Breast epithelium (tissue), 4 donors: ENCODE measurements at places on chromosomes 12 and 14. TPM values are rescaled to one million over a fixed set of nuclear protein-coding genes. Genes with fewer than 3 reads are reported as not detected.

Gene IFI27L1
- 14.5 TPM for total RNA-seq

Gene SLC6A15
- 2.0 TPM for total RNA-seq

DNA sequence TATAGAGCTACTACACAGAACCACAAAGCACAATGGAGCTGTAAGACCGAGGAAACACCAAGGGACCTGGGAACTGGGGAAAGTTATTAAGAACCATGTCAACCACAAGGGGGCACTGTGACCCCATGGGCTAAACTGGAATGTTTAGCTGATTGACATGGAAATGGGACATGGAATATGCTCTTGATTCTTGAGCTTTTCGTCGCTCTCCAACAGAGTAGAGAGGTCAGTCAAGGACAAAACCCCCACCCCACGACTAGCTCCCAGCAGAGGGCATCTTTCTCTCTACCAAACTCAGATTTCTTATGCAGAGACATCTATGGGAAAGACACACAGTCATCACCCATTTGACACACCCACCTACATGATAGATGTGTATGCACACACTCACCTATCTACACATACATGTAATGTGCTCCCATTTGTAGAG, 10.1 kb downstream of the NDRG2 start:
- peak; percentile 84 for DNase-seq
- no peaks in the 10 kb centered on the region for H3K27me3 ChIP-seq
- H3K4me3 ChIP-seq: no peak overlapping the region
- H3K36me3 ChIP-seq: no peaks in the 10 kb centered on the region
- H3K4me1 ChIP-seq: no peaks in the 10 kb centered on the region

DNA sequence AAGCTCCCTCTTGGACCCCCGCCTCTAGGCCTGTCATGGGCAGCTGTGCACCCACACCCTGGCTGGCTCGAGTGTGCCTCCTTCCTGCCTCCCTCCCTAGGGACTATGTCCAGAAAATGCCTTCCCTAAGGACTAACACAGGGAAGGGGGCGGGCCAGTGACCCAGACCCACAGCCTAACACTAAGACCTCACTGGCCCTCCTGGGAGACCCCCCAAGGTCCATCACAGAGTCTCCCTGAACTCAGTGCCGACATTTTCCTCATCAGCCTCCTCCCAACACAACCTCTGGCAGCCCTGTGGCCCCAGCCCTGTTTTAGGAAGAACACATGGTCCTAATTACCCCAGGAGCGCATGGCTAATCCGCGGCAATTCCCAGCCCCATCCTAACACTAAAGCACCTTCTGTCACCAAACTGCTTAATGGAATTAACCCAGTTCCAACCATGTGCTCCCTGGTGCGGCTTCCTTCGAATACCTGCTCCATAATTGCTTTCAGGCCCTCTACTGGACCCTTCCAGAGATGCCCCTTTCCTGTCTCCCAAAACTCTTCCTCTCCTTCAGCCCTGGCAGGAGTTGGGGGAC, 5.6 kb downstream of the MSI1 start:
- no peaks in the 10 kb centered on the region for H3K27me3 ChIP-seq
- no peaks in the 10 kb centered on the region for H3K36me3 ChIP-seq
- no peak for DNase-seq
- no peak overlapping the region for H3K4me3 ChIP-seq
- H3K27ac ChIP-seq: no peak overlapping the region

GRCh38 chr14:75196064-75196463, 19.7 kb upstream of the TMED10 start:
- no peak overlapping the region for H3K4me3 ChIP-seq
- no peaks in the 10 kb centered on the region for H3K27me3 ChIP-seq
- no peaks in the 10 kb centered on the region for H3K36me3 ChIP-seq
- no peak overlapping the region for H3K27ac ChIP-seq
- DNase-seq: no peak

DNA sequence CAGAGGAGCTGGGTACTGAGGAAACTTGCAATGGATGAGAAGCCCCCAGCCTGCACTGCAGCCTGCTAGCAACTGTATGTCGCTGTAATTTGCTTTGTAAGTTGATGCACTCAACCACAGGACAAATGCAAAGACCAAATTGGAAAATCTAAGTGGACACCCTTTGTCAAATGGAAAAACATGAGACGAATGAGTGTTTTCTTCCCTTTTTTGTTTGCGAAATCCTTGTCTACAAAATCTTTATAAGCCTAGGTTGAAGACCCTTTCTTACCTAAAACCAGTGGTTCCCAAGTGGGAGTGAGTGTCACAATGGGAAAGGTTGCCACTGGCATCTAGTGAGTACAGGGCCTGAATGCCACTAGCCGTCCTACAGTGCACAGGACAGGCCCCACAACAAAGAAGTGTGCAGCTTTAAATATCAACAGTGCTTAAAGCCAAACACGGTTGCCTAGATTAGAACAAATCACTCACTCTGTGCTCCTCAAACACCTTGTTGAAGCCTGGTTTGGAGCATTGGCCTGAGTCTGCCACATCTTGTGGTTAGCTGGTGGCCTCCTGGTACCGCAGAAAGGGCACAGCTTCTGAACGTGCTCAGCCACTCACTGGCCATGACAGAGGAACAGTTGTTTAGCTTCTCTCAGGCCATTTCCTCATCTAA, 7.6 kb upstream of the VASH1 start:
- no peaks in the 10 kb centered on the region for H3K27me3 ChIP-seq
- no peaks in the 10 kb centered on the region for H3K36me3 ChIP-seq
